Stimulated activated CD4-positive, alpha-beta T cell treated with anti-CD3 and anti-CD28 coated beads, Interleukin-4, amount 100 ng/mL, for 4 hours (primary cell): ENCODE measurements at places on chromosomes 13 and 19.

DNA sequence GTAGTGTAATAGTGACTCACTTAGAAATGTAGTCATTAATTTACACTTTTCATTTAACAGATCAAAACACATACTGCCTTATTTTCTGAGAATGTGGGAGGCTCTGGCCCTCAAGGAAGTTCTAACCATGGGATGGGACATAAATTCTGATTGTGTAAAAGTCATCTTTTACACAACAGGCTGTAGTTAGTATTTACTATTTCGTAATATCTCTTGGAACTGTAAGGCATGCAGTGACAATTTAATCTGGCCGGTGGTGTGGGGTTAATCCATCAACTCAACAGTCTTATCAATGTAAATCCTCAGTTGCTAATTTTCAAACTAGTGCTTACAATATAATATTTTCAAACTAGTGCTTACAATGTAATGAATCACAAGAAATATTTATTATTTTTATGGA, 1599.2 kb downstream of the EFNB2 start:
- no peak for DNase-seq

- DNase-seq: no peak
These were observed 41.1 kb upstream of the GAS6 start for GRCh38 chr13:113905018-113905417.

DNA sequence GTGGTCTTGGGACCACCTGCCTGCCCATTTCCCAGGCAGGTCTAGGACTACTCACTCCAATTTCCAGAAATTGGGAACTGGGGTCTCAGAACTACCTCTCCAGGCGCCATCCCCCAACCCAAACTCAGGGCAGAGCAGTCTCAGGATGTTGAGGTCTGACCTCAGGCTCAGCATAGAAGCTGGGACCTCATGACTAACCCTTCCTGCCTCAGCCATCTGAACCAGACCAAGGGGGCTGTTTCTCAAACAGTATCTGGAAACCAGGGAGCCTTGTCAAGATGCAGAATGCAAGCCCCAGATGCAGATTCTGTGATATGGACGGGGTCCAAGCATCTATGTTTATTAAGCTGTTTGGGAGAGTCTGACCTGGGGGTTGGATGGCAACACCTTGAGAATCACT, 1.3 kb downstream of the FBXW9 start:
- no peak for DNase-seq

- DNase-seq: no peak
These were observed 212.5 kb downstream of the POSTN start for GRCh38 chr13:37385956-37386670.

GRCh38 chr13:59842507-59842906, 321.2 kb downstream of the DIAPH3 start:
- no peak for DNase-seq

- DNase-seq: no peak
These were observed 9.5 kb downstream of the RUBCNL start for GRCh38 chr13:46377554-46377953.
